GOT3 (cell line): ENCODE measurements at places on chromosomes 13 and 19.

GRCh38 chr19:53308339-53308811 lies 25.2 kb upstream of the ZNF845 start:
- no peak for DNase-seq

- DNase-seq: no peak
These were observed 148.5 kb downstream of the GPC5 start for GRCh38 chr13:91546900-91547299.

DNA sequence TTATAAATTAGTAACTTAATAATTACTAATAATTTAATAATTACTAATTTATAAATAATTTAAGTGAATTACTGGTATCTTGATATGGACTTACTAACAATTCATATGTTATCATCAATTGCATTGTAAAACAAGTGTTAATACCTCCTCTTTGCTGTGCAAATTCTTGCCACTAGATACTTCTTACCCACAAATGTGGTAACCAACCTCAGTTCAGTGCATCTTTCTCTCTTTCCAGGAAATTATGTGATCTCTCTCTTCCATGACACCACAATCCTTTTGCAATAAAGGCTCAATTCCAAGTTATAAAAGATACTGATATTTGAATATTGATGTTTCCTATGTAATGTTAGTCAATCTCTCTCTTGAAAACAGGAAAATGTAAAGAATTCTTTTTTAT lies 408.6 kb upstream of the MIR17HG start:
- no peak for DNase-seq

DNA sequence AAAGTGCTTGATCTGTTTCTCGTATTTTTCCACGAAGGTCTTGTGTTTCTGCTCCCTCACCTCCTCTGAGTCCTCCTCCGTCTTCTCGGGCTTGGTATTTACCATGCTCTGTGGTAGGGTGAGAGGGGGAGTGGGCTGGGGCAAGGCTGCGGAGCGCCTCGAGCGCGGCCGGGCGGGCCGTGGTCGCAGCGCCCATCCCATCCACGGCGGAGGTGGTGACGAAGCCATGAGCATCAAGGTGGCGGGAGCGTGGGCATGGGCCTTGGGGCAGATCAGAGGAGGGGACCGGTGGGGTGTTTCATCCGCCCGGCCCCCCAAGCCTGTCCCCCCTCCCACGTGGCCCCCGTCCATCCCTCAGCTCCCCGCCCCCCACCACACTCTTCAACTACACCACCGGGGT lies 7.9 kb downstream of the CDC37 start:
- no peak for DNase-seq

DNA sequence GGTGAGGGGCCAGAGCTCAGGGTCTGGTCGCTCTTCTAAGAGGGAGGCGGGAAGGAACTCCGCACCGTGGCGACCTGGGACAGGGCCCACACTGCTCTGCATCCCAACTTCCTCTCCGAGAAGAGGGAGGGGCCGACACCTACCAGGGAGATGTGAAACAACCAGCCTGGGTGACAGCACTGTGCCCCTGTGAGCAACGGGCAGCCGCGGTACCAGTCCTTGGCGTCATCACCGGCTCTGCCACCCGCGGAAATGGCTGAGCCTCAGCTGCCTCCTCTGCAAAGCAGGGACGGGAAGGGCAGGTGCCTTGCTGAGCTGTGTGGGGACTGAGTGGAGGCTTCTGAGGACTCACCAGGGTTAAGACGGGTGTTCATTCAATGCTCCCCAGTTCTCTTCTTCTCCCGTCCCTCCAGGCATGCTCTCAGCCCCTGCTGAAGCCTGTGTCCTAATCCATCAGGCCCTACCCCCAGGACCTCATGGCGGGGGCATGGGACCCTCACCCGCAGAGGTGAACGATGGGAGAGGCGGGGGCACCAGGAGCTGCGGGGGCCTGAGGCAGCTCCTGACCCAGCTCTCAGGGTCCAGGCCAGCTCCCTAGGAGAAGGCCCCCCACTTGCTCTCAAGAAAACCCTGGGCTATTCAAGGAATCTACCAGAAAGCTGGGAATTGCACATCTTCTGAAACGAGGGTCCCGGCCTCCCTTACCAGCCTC lies 9.3 kb downstream of the ZNF787 start:
- DNase-seq: no peak

DNA sequence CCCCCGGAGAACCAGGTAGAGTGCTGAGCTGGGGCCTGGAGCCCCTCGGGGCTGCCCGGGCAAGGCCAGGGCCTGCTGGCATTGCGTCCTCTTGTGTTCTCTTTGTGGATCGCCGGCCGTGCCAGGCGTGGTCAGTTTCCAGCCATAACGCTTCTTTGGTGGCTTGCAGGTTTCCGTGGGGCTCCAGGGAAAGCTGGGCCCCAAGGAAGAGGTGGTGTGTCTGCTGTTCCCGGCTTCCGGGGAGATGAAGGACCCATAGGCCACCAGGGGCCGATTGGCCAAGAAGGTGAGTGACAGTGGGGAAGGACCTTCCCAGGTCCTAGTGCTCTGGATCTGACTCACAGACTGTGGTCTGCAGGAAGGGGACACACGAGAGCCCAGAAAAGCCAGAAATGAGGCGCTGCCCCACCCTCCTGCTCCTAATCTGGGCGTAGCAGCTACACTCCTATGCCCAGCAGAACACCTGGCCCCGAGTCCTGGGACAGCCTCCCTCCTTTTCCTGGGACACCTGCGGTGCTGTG lies 57.5 kb downstream of the RAB20 start:
- no peak for DNase-seq

DNA sequence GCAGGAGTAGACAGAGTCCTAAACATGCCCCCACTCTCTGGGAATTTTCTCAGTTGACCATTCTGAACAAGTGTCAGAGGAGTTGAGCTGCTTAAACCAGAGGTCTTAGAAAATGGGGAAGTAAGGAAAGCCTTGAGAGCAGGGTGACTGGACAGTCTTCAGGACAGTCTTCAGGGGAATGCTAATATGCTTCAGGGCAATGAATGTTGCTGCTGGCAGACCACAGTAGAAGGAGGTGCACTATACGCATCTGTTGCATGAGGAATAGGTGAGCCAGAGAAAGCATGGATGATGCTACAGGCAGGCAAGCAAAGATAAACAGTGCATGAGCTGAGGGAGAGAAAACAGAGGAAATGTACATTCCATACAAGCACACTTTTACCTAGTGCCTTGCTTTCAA lies 196.6 kb upstream of the GPR12 start:
- DNase-seq: no peak

- no peak for DNase-seq
These were observed 2.8 kb downstream of the SWSAP1 start for GRCh38 chr19:11377237-11377636.
